ENCODE measurements at places on chromosomes 3 and 15. TPM values are rescaled to one million over a fixed set of nuclear protein-coding genes. Genes with fewer than 3 reads are reported as not detected.

The DENND4A gene
- 30.9 TPM for total RNA-seq

The PCCB gene
- 19.9 TPM for total RNA-seq

The CSPG4 gene
- total RNA-seq, result not detected

The DGKG gene
- not detected for total RNA-seq

The IL5RA gene
- total RNA-seq, result not detected

The SEMA3G gene
- not detected for total RNA-seq

DNA sequence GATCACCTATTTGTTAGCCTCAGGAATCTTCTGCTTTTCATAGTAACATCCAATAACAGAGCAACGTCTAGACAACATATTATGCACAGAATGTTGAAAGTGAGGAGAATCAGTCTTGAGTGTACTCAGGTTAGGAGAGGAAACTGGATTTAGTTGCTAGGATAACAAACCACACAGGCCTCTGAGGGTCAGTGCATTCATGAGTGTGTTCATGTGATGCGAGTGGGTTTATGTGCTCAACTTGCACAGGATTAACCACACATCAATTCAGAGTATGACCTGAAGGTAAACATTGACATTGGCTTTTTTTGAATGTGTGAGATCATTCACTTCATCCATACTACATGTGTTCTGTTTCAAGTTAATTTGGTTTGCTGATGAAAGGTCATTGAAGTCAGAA is 287.6 kb downstream of the DIPK2A start:
- H3K4me1 ChIP-seq, result no peaks in the 10 kb centered on the region
- H3K27me3 ChIP-seq, result peaks cover 3% of the 10 kb centered on the region
- no peaks in the 10 kb centered on the region for H3K36me3 ChIP-seq
- H3K27ac ChIP-seq, result no peak overlapping the region

DNA sequence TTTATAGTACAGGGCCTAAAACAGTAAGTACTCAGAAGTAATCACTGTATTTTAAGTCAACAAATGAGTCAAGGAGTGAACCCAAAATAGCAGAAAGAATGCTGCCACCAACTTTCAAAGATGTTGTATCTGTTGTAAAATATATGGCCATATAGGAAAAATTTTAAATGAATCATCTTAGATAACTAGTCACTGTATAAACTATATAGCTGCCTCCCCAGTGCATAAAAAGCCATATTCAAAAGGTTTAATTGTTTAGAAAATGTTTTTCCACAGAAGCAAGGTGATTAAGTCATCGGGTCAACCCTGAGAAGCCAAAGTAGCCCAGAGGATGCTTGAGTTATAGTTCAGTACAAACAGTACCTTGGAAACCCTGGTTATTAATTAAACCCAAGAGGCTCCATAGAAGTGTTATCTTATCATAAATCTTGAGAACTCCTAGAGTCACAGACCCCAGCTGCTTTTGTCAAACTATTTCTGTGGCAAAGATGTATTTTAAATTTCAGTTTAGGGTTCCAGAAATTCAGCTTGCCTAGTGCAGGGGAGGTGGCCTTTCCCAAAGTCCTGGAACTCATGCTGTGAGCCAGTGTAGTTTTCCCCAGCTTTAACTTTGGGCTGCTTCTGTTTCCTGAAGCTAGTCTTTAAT is 39.2 kb downstream of the MBNL1 start:
- H3K4me3 ChIP-seq, result no peak overlapping the region
- DNase-seq, result no peak
- no peaks in the 10 kb centered on the region for H3K27me3 ChIP-seq
- H3K27ac ChIP-seq, result no peak overlapping the region
- peaks cover 38% of the 10 kb centered on the region for H3K36me3 ChIP-seq

DNA sequence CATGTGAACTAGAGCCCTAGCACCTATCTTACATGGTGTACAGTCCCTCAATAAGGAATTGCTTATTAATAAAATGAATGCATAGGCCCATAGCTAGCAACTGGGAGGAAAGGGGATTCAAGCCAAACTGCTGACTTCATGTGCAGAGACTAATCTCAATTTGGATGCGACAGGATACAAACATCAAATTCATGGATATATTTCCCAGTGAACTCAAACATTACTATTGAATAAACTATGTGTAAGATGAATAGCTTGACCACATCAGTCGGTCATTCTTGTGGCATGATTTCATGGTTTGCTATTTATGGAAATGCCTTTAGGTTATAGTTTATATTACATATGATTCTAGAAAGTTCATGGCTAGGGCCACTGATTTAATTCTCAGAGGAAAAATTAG is 268.6 kb upstream of the SLITRK3 start:
- H3K27me3 ChIP-seq, result no peaks in the 10 kb centered on the region
- H3K4me3 ChIP-seq, result no peak overlapping the region
- no peaks in the 10 kb centered on the region for H3K4me1 ChIP-seq
- no peaks in the 10 kb centered on the region for H3K36me3 ChIP-seq
- DNase-seq, result no peak
- H3K27ac ChIP-seq, result no peak overlapping the region

- no peak overlapping the region for H3K27ac ChIP-seq
- H3K27me3 ChIP-seq, result no peaks in the 10 kb centered on the region
- no peak overlapping the region for H3K4me3 ChIP-seq
- no peak for DNase-seq
- H3K36me3 ChIP-seq, result no peaks in the 10 kb centered on the region
- no peaks in the 10 kb centered on the region for H3K4me1 ChIP-seq
Observed at GRCh38 chr3:37813403-37813802, 48.3 kb upstream of the CTDSPL start.

- H3K4me3 ChIP-seq, result no peak overlapping the region
- DNase-seq, result no peak
- no peaks in the 10 kb centered on the region for H3K4me1 ChIP-seq
- H3K36me3 ChIP-seq, result no peaks in the 10 kb centered on the region
- peaks cover 4% of the 10 kb centered on the region for H3K27me3 ChIP-seq
- H3K27ac ChIP-seq, result no peak overlapping the region
Observed at GRCh38 chr15:71647487-71647808, 162.9 kb upstream of the NR2E3 start.

DNA sequence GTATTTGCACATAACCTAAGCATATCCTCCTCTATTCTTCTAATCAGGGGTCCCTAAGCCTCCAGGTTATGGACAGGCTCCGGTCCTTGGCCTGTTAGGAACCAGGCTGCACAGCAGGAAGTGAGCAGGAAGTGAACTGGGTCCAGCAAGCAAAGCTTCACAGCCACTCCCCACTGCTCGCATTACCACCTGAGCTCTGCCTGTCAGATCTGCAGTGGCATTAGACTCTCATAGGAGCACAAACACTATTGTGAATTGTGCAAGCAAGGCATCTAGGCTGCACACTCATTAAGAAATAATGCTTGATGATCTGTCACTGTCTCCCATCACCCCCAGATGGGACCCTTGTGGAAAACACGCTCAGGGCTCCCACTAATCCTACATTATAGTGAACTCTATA is 9.8 kb downstream of the MSL2 start:
- no peak overlapping the region for H3K27ac ChIP-seq
- no peaks in the 10 kb centered on the region for H3K27me3 ChIP-seq
- H3K4me3 ChIP-seq, result no peak overlapping the region
- peaks cover 77% of the 10 kb centered on the region for H3K4me1 ChIP-seq
- peak; percentile 30 for DNase-seq
- peaks cover 26% of the 10 kb centered on the region for H3K36me3 ChIP-seq

GRCh38 chr3:152197937-152198336 is 70.8 kb upstream of the MBNL1 start:
- H3K27me3 ChIP-seq, result no peaks in the 10 kb centered on the region
- H3K27ac ChIP-seq, result peak overlapping the region; percentile 93
- peaks cover 4% of the 10 kb centered on the region for H3K36me3 ChIP-seq

- no peak for DNase-seq
- no peak within 1 kb of the TSS for H3K4me3 ChIP-seq
- H3K27ac ChIP-seq, result no peak within 1 kb of the TSS
- H3K27me3 ChIP-seq, result peaks cover 24% of the 10 kb centered on the region
- peaks cover 4% of the 10 kb centered on the region for H3K4me1 ChIP-seq
Observed at GRCh38 chr3:16174389-16174788, at the start of gene GALNT15. Gene GALNT15, plus strand, starts transcription at chr3:16174680. Its CDS starts 472 bp downstream, at chr3:16175152.

DNA sequence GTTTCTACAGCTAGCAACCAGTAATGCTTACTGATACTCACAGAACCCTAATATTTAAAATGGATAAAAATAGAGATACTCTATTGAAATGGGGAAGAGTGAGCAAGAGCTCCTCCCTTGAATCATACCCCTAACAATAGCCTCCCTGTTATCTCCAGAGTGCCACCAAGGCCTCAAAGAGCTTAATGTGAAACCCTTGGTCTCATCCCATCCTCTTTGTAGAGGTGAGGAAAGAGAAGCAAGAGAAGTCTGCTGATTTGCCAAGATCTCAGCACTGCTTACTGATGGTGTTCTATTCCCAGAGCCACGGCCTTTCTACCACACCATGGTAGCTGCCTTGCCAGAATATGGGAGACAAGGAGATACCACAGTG is 463.4 kb upstream of the PROK2 start:
- DNase-seq, result no peak
- H3K4me1 ChIP-seq, result no peaks in the 10 kb centered on the region
- no peak overlapping the region for H3K27ac ChIP-seq
- no peak overlapping the region for H3K4me3 ChIP-seq

DNA sequence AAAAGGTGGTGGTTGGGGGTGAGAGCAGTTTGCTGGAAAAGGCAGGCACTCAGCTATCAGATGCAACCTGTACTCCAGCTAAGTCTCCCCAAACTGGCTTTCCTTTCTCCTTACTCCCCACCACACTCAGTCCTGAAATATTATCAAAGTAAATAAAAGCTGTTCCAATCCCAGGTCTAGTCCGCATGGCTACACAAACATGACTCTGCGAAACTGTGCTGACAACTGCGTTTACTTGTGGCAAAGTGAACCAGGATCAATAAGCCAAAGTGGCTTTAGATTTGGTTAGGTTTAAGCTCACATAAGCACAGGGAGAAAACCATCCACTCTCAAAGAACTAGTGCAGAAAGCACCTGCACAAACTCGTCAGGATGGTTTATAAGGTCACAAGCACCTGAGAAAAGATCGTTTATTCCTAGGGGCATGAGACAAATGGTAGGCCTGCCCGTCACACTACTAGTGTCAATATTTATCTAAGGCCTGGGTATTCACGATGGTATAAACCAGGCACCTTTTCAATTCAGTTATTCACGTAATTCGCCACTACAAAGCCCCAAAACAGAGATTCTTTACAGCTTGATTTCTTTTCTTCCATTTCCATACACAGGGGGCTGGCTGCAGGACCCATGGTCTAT is 25.3 kb downstream of the LRIG1 start:
- DNase-seq, result no peak

DNA sequence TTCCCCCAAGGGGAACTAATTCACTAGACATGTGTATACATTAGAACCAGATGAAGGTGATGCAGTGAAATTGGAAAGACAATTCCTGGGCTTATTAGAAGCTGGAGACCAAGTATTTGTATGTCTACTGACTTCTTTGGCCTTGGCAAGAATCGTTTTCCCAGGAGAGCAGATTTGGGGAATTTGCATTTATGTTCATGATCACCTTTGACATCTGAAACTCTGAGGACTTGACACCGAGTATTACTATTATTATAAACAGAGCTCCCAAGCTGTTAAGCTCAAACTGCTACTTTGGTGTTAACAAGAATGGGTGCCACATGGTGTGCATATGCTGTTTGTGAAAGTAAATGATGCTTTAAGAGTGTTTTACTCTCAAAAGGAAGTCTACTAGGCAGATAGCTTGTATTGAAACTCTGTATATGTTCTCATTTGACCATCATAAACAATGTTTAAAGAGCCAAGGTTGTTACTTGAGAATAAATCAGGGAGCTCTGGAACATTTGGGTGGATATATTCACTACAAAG is 519.8 kb upstream of the GOLIM4 start:
- H3K4me3 ChIP-seq, result no peak overlapping the region
- H3K36me3 ChIP-seq, result no peaks in the 10 kb centered on the region
- no peaks in the 10 kb centered on the region for H3K27me3 ChIP-seq
- no peak overlapping the region for H3K27ac ChIP-seq
- no peaks in the 10 kb centered on the region for H3K4me1 ChIP-seq

DNA sequence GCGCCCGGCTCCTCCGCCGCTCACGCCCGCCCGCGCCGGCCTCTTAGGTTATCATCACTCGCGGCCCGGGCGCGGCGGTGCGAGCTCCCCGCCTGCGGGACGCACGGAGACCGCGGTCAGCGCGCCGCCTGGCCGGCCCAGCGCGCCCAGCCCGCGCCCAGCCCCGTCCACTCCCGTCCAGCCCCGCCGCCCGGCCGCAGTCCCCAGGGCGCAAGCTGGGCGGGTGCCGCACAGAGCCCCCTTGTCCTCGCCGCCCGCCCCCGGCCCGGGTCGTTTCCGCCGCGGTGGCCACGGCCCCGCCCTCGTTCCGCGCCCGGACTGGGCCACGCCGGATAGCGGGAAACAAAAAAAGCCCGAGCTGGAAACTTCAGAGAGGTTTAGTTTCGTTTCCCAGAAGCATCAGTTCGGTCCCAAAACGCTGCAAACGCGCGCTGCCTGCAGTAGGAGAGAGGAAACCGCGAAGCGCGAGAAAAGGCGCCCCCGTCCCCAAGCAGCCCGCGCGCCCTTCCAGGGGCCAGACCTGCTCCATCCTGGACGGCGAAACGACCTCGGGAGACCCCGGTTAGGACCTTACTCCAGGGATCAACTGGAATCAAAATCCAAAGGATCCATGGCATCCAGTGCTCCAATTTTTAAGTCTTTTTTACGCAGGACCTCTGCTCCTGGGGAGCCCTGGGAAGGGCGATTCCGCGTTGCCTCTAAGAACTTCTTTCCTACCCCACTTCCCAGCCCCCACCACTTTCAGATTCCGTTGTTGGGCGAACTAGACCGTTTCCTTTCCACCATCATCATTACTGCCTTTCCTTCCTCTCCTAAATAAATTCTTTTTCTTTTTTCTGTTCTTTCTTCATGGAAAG is at the start of gene ATP10A:
Gene ATP10A, minus strand, starts transcription at position 217 of the 857 bp plus-strand sequence. CDS start 231 bp downstream, outside the sequence.
- peak within 1 kb of the TSS; percentile 95 for H3K4me3 ChIP-seq
- H3K4me1 ChIP-seq, result peaks cover 35% of the 10 kb centered on the region
- H3K27ac ChIP-seq, result peak within 1 kb of the TSS; percentile 95
- DNase-seq, result peak; percentile 72
- H3K27me3 ChIP-seq, result no peaks in the 10 kb centered on the region
- H3K36me3 ChIP-seq, result peaks cover 34% of the 10 kb centered on the region

- no peak overlapping the region for H3K4me3 ChIP-seq
- no peaks in the 10 kb centered on the region for H3K4me1 ChIP-seq
- no peak for DNase-seq
- peaks cover 9% of the 10 kb centered on the region for H3K27me3 ChIP-seq
Observed at GRCh38 chr15:92184142-92184541, 209.5 kb upstream of the ST8SIA2 start.

DNA sequence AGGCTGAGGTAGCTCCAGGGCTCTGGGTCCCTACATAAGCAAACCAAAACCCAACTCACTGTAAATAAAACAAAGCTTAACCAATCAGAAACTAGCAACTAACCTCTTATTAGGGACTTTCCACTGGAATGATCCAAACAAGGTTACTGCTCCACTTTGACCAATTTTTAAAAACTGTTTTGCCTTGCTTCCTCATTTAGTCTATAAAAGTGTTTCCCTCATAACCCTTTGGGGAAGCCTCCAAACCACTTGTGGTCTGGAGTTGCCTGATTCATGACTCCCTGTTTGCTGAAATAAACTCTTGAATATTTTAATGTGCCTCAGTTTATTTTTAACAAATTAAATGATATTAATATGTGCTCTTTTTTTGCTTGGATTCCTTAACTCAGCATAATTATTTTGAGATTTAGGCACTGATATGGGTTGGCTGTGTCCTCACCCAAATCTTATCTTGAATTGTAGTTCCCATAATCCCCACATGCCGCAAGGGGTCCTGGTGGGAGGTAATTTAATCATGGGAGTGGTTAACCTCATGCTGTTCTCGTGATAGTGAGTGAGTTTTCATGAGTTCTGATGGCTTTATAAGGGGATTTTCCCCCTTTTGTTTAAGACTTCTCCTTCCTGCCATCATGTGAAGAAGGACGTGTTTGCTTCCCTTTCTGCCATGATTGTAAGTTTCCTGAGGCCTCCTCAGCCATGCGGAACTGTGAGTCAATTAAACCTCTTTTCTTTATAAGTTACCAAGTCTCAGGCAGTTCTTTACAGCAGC is 90.6 kb downstream of the CD200R1L start:
- peaks cover under 1% of the 10 kb centered on the region for H3K4me1 ChIP-seq
- no peak overlapping the region for H3K4me3 ChIP-seq
- H3K27me3 ChIP-seq, result peaks cover 2% of the 10 kb centered on the region
- no peak for DNase-seq
- no peak overlapping the region for H3K27ac ChIP-seq
